MV-4-11 (cell line): ENCODE measurements at places on chromosomes 12 and 14.

DNA sequence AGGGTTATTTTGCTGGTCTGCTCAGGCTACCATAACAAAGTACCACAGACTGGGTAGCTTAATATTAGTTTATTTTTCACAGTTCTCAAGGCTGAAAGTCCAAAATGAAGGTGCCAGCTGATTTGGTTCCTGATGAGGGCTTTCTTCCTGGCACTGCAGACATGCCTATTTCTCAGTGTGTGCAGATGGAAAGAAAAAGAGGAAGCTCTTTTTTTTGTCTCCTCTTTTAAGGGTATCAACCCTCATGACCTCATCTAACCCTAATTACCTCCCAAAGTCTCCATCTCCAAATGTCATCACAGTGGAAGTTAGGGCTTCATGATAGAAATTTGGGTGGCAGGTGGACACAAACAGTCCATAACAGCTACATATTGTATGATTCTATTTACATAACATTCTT lies 25.0 kb upstream of the POLR3B start:
- DNase-seq: peak; percentile 73

GRCh38 chr12:92513231-92513730 lies 189.5 kb upstream of the PLEKHG7 start:
- peak; percentile 25 for DNase-seq

- DNase-seq: peak; percentile 45
Measured at GRCh38 chr12:104748790-104749189, 209.3 kb downstream of the SLC41A2 start.

DNA sequence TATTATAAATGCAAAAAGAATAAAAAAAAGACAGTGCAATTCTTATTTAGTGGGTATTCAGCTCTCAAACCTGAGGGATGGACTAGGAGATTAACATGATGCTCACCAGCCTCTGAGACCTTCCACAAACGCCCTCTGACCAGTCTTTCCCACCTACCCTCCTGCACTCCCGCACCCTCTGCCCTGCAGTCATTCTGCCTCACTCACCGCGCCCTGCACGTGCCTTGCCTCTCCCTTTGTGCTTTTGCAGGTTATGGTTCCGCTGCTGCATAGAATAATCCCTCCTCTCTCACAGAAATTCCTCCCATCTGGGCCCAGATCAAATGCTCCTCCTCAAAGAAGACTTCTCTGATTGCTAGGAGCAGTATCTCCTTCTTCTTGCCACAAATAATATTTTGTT lies 28.5 kb upstream of the TMCC3 start:
- DNase-seq: no peak

GRCh38 chr12:121866331-121866730 lies 7.7 kb upstream of the HPD start:
- no peak for DNase-seq

DNA sequence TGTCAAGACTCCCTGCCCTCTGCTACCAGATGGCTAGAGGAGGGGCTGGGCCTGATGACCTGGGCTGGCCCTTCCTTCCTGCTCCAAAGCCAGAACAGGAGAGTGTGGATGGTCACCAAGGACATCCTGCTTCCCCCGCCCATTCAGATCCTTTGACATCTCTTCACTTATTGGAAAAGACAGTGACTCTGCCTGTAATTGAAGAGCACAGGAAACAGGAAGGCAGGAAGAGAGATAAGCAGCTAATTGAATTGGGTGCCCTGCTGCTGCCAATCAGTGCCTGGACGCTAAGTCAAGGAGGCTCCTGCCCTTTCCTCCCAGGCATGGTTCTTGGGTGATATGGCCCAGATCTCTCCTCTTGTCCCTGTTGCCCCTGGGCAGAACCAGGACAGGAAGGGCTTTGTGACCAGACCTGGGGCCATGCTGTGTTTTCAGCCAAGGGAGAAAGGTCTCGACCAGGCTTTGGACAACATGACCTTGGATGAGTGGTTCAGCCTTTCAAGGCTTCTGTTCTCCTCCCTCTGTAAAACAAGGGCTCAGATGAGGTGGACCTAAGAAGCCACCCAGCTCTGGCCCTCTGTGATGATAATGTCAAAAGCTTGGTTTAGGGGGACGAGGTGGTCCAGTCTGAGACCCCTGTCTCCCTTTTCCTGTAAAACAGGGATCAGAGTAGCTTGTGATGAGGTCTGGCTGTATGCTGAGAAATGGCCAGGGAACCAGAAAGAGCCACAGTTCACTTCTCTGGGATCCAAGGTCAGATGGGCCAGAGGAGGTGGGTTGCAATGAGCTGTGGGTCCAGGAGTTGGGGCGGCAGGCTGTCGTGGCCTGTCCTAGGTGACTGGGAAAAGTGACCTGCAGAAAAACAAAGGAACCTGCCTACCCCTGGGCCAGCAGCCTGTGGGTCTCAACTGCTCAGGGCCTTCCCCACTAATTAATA lies 38.8 kb downstream of the FAM222A start:
- no peak for DNase-seq

- no peak for DNase-seq
Measured at GRCh38 chr12:91883811-91884210, 261.8 kb downstream of the BTG1 start.

DNA sequence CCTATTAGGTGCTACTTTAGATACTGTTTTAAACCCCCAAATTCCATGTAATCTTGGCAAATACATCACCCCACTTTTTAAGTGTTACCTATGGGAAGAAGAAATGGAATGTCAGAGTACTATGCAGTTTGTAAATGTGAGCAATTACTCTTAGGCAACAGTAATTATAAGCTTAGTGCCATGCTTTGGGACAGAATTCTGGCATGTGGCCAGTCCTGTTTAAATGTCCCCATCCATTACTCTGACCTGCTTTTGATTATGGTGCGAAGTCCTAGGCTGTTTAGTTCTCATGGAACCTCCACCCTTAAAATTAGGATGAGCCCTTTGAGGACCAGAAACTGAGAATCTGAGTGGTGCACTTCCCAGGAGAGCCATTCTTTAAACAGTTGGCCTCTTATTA lies 321.4 kb upstream of the RGS6 start:
- no peak for DNase-seq

- no peak for DNase-seq
Measured at GRCh38 chr12:130058926-130059472, 103.3 kb upstream of the FZD10 start.

- DNase-seq: no peak
Measured at GRCh38 chr14:105488781-105489541, 2.1 kb upstream of the TEDC1 start.

DNA sequence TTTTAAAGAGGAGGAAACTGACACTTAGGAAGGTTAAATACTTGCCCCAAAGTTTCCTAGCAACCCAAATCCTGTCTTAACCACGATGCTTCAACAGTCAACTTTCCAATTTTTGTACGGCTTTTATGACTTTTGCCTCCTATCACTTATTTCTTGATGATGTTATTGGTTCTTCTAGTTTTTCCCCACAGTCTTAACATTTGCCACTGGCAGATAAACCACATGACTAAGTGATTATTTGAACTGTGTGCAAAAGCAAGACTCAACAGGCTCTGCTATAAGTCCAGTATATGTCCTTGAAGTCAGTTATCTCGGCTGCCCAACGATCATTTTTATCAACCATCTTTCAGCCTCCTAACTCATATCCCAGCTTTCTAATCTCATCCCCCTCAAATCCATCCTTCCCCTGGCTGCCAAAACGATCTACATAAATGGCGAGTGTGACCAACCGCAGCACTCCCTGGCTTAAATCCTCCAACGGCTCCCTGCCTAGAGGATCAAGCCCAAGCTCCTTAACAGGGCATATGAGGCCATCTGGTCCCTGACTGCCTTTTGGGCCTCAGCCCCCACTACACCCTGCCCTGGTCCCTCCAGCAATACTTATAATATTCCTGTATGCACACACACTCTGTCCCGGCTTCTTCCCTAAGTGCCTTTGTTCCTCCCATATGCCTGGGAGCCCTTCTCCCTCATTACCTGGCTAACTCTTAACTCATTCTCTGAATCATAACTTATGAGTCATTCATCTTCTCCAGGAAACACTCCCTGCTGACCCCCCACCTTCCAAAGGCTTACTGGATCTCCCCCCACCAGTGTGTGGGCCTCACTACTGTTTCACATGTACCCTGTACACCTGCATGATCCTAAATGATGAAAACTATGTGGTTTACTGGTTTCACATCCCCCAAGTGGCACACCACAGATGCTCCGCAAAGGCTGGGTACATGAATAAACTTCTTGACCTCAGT lies 8.8 kb downstream of the VPS37B start:
- peak; percentile 84 for DNase-seq

DNA sequence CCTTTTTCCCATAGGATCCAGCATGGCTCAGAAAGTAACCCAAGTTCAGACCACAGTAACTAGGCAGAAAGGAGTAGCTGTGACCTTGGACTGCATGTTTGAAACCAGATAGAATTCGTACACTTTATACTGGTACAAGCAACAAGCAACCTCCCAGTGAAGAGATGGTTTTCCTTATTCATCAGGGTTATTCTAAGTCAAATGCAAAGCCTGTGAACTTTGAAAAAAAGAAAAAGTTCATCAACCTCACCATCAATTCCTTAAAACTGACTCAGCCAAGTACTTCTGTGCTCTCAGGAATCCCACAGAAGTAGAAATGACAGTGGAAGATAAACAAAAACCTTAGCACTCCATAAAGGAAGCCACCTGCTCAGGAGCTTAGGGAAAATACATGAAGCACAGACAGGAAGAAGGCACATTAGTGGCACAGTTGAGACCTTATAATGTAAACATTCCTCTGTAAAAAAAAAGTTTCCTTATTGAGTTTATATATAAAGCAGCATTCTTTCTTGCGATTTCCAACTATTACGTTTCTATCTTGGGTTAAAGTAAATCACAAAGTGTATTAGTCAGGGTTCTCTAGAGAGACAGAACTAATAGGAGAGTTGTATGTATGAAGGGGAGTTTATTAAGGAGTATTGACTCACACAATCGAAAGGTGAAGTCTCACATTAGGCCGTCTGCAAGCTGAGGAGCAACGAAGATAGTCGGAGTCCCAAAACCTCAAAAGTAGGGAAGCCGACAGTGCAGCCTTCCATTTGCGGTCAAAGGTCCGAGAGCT lies 398.4 kb downstream of the DAD1 start:
- no peak for DNase-seq

GRCh38 chr12:107775093-107775721 lies 703 bp downstream of the ASCL4 start:
- no peak for DNase-seq

DNA sequence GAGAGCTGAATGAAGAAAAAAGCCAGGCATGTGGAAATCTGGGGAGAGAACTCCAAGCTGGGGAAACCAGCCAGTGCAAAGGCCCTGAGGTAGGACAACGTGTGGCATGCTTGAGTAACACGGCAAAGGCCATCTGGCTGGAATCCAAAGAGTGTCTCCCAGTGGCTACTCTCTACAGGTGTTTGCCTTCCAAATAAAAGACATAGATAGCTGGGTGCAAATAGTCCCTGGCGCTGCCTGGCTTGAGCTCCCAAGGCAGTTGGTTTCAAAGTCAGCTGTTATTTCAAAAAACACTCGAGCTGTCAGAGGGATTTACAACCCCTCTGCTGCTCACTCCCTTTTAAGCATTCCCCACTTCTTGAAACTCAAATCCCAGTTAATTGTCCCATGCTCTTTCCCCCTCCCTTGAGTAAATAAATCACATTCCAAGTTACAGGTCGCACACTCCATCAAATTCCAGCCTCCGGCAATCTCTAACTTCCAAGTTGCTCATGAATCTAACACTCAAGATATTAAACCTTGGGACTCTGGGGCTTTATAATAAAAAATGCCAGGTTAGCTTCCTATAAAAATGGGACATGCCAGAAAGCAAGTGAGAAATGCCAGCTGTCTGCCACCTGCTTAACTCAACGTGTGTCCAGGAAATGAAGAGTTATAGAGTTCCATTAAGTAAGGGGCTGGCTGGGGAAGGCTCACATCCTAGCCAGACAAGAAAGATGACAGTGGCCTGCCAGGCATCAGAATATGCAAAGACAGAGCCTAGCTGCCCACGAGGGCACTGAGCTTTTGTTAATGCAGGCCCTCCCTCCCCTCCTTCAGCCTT lies 133.6 kb upstream of the NOS1 start:
- no peak for DNase-seq

- no peak for DNase-seq
Measured at GRCh38 chr12:105033851-105034250, 47.7 kb downstream of the NOPCHAP1 start.

GRCh38 chr14:68566075-68566474 lies 226.8 kb downstream of the ZFP36L1 start:
- DNase-seq: no peak

DNA sequence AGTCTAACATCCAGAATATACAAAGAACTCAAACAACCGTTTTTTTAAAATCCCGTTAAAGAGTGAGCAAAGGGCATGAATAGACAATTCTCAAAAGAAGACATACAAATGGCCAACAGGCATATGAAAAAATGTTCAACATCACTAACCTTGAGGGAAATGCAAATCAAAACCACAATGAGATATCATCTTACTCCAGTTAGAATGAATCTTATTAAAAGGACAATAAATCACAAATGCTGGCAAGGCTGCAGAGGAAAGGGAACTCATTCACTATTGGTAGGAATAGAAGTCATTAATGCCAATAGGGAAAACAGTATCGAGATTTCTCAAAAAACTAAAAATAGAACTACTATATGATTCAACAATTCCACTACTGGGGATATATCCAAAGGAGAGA lies 520.1 kb downstream of the RMST start:
- DNase-seq: no peak

DNA sequence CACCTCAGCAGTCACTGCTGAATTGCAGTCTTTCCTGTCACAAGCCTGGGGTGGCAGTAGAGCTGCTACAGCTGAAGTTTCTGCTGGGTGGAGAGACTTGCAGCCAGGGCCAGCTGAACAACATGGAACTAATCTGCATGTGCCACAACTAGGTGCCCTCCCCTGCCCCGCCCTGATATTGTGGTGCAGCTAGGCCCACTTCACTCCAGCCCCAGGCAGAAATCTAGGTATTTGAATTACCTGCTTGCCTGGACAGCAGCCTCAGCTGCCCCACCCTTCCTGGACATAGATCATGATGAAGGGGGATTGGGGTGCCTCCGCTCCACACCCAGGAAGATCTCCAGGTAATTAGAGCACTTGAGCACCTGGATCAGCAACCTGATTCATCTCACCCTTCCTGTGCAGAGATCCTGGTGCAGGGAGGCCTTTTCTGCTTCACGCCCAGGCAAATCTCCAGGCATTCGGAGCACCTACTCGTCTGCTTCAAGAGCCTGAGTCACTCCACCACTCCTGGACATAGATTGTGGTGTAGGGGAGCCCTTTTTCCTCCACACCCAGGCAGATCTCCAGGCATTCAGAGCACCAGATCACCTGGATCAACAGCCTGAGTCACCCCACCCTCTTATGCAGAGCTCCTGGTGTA lies 477.0 kb downstream of the SOX5 start:
- DNase-seq: no peak

DNA sequence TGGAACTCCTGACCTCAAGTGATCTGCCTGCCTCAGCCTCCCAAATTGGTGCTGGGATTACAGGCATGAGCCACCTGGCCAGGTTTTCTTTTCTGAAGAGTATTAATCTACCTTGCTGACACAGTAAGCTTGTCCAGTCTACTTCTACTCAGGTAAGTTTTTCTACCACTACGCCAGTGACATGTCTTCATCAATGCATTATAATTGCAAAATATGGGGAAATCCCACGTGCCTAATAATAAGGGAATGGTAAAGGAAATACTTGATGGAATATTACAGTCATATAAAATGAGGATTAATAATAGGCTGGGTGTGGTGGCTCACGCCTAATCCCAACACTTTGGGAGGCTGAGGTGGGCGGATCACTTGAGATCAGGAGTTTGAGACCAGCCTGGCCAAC lies 62.3 kb downstream of the RAB35 start:
- no peak for DNase-seq

GRCh38 chr12:123938679-123939480 lies 33.8 kb downstream of the CCDC92 start:
- DNase-seq: peak; percentile 35

GRCh38 chr12:111519083-111519482 lies 80.0 kb downstream of the ATXN2 start:
- DNase-seq: no peak

- no peak for DNase-seq
Measured at GRCh38 chr14:70357557-70357956, 1.9 kb downstream of the COX16 start.
